ENCODE measurements at places on chromosomes 3 and 15.

GRCh38 chr15:96586901-96587300 is 256.4 kb downstream of the NR2F2 start:
- no peak for DNase-seq

- no peak for DNase-seq
Measured at GRCh38 chr15:98548139-98548971, 100.0 kb upstream of the IGF1R start.

- DNase-seq, result no peak
Measured at GRCh38 chr3:16216373-16216935, 42.0 kb downstream of the GALNT15 start.

DNA sequence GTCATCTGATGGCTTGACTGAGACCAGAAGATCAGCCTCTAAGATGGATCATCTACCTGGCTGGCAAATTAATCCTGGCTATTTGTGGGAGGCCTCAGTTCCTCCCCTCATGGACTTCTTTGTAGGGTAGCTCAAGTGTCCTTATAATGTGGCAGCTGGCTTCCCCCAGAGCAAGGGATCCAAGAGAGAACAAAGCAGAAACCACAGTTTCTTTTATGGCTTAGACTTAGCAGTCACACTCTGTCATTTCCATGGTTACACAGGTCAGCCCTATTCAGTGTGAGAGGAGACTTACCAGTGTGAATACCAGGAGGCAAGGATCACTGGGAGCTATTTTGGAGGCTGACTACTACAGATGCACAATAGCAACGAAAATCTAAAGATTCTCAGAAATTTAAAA is 15.3 kb upstream of the ARL14 start:
- DNase-seq, result no peak

GRCh38 chr15:60218256-60218655 is 179.5 kb downstream of the ANXA2 start:
- DNase-seq, result no peak

GRCh38 chr15:60898896-60899295 is 330.2 kb downstream of the RORA start:
- no peak for DNase-seq

DNA sequence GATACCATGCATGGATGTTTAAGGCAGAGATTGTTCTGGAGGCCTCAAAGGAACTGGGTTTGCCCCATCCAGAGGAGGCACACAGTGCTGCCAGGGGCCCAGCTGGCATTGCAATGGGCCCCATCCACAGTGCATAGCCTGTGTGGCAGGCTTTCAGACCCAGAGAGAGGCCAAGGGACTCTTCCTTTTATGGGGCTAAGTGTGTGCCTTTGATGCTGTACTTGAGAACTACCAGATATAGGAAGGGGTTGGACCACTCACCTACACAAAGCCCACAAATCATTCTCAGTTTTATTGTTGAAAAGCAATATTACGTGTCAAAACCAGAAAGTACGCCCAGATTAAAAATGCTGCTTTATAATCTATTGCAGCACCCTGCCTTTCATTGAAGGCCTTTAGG is 134.9 kb downstream of the EPHB1 start:
- DNase-seq, result no peak

DNA sequence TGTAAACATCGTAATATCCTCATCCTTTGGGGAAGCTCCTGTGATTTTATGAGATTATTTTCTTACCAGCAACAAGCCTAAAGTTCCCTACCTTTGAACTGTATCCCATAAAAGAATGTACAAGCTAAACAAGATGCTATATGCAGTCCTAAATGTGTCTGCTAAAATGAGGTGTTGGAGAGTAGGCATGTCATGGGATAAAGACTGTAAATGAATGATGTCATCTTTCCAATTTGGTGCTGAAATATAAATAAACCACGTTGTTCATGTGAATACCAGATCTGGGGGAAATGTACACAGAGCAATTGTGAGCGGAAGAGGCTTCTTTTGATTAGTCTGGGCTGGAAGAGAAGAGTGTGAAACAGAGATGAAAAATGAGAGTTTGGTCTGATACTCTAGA is 214.9 kb upstream of the WNT5A start:
- no peak for DNase-seq

- no peak for DNase-seq
Measured at GRCh38 chr3:113574213-113574612, 41.9 kb downstream of the SIDT1 start.

GRCh38 chr15:70596354-70597055 is 166.9 kb downstream of the UACA start:
- DNase-seq, result no peak

GRCh38 chr3:194748225-194748624 is 62.5 kb downstream of the FAM43A start:
- no peak for DNase-seq

DNA sequence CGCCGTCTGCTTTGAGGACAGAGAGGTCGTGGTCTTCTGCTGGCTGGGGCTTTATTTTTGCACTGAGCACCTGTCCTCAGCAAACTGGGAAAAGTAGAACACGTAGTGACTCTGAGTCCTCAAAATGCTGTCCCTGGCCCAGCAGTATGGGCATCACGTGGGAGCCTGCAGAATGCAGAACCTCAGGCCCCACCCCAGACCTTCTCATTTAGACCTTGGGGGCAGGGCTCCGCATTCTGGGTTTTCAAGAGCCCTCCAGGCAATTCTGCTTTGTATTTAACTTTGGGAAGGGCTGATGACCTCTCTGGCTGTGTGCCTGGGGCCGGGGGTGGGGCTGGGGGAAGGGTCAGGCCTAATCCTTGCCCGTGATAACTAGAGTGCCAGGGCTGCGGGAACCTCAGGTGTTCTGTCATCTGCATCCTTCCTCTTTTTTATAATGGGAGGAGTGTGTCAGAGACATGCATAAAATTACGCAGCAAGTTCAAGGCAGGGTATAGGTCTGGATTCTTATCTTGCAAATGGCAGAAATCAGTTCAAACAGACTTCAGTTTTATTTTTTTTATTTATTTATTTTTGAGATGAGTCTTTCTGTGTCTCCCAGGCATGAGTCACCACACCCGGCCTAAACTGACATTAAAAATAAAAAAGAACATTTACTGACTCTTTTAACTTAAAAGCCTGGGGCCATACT is 11.1 kb downstream of the SLC6A6 start:
- DNase-seq, result no peak

DNA sequence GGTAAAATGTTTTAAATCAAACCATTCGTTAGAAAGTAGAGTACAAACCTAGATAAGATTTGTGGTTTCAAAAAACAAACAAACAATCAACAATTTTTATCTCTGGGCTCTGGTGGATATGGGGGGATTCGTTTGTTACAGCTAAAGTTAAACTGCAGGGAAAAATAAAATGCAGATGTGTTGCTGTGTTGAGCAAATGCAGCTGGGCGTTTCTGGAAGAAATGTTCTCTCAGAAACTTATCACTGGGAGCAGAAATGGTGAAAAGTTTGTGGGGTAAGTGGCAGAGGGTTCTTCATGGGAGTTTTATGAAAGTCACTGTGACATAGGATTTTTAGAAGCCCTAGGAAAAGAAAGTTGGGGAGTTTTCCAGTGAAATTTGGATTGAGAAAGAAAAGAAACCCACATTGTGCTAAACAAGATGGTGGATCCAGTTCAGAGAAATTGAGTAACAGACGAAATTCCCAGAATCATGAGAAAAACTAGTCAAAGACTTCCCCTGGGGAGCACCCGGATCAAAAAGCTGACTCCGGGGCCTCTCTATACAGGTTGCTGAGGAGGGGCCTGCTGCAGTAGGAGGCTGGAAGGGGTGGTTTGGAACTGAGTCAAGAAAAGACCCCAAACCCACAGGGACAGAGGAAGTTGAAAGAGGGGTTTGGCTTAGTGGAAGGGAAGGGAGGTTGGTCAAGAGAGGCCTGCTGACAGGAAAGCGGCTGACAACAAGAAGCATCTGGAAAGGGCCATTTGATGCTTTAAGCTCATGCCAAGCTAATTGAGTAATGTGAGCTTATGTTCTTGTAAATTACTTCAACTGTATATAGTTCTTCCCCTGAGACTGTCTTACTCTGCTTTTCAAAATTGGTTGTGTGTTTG is 108.7 kb downstream of the RARB start:
- DNase-seq, result no peak

DNA sequence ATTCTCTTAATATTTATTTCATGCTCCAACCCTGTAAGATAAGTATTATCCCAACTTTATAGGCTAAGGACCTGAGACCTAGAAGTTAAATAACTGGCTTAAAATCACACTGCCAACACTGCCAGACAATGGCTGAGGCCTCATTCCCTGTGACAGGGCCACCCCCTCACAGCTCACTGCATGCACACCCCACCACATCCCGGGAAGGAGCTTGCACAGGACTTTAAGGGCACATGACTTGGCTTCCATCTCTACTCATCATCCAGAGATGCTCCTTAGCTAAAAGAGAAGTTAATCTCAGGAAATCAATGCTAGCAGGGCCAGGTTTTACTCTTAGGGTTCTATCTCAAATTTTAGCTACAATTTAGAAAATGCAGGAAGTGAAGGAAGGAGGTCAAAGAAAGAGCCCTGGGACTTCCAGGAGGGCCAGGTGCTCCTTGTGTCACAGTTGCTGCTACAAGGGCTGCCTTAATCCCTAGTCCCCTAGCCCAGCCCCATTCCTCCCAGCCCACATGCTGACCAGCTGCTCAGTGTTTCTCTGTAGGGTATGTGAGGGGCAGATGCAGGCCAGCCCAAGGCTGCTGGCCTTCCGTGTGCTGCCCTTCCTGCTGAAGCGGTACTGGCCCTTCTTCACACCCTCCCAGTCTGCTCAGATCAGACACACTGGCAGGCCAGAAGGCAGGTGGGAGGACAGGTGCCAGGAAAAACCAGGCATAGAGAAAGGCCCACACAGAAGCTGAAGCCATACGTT is 53.5 kb downstream of the WWTR1 start:
- no peak for DNase-seq

- no peak for DNase-seq
Measured at GRCh38 chr3:13539292-13539638, 9.7 kb upstream of the FBLN2 start.

DNA sequence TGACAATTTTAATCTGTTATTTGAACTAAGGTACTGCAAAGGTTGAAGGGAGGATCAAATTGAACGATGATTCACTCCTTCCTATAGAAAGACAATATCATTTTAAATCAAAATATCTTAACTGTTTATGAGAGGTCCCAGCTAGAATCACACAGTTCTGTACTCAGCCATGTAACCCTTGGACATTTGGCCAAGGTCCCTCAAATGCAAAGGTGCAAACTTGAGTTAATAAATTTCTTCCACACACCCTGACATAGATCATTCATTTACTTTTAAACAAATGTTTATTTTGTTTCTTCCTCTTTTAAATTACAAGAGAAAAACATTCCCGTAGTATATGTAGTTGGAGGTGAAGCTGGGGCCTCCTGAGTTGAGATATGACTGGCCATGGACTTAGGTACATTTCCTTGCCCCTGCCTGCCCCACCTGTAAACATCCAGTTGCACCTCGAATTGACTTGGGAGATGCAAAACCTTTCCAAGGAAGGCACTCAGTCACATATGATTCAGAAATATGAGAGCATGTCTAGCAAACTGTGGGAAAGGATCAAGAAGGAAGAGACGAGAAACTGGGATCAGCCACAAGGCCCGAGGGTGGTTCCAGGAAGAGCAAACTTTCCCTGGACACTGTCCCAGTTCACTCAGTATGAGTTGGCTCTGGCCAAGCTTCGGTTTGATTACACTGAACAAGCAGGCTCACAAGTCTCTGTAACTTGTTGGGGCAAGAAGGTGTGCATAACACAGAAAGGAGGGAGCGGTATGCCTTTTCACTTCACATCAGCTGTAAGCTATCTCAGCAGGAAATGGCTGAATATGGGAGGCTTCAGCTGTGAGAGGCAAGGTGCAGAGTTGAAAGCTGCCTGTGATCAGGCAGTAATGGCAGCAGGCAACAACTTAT is 6.7 kb downstream of the TNFSF10 start:
- DNase-seq, result no peak

Measured in GDM1 (cell line).